ENCODE measurements at places on chromosomes 11 and 22.

- DNase-seq, result peak; percentile 1
Observed at GRCh38 chr11:47714554-47715081, 551 bp downstream of the AGBL2 start.

DNA sequence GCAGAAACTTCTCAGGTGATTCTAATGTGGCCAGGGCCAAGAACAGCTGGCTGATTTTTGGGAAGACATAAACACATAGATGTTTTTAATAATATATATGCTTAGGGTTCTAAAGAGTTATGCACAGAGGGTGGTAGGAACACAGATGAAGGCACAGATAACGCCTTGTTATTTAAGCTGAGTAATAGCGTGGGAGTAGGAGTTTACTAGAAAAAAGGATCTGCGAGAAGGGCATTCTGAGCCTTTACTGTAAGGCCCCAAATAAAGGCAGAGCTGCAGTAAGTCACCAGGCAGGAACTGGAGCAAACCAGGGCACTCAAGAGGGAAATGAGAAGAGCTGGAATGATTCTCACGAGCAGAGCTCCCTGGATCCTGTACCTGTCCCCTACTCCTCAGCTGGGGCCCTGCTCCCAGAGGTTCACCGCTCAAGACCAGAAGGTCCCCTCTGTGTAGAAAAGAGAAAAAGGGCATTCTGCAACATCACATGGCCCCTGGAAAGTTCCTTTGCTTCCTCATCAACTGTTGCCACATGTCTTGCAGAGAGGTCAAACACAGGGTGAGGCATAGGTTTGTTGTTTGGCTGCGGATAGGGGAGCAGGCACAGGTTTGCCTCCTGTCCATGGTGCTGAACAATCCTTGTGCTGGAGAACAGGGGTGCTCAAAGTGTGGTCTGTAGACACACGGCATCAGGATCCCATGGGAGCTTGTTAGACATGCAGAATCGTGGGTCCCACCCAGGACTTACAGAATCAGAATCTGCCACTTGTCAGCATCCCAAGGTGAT lies 125.7 kb downstream of the TENM4 start:
- DNase-seq, result no peak

DNA sequence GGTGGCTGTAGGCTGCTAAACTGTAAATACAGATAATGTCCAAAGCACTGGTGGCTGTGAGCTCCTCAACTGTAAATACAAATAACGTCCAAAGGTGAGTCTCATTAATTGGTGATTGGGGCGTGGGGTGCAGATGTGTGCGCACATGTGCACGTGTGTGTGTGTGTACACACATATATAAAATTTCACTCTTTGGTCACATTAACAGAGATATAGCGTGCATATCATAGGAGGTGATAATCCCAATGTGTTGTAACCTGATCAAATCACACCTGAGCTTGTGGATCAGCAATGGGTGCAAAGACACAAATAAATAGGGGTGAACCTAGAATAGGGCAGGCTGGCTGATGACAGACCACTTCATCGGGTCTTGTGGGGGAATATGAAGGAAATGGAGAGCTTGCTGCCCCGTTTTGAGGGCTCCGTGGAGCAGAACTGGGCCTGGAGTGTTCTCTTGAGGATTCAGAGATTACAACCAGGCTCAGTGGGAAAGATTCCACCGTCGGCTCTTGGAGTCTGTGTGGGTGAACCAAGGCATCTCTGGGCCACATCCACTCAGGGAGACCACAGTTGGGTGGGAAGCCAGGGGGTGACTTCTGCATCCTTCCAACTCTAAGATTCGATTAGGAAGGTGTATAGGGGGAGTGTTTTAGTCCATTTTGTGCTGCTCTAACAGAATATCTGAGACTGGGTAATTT lies 24.9 kb upstream of the OSBPL5 start:
- DNase-seq, result no peak

DNA sequence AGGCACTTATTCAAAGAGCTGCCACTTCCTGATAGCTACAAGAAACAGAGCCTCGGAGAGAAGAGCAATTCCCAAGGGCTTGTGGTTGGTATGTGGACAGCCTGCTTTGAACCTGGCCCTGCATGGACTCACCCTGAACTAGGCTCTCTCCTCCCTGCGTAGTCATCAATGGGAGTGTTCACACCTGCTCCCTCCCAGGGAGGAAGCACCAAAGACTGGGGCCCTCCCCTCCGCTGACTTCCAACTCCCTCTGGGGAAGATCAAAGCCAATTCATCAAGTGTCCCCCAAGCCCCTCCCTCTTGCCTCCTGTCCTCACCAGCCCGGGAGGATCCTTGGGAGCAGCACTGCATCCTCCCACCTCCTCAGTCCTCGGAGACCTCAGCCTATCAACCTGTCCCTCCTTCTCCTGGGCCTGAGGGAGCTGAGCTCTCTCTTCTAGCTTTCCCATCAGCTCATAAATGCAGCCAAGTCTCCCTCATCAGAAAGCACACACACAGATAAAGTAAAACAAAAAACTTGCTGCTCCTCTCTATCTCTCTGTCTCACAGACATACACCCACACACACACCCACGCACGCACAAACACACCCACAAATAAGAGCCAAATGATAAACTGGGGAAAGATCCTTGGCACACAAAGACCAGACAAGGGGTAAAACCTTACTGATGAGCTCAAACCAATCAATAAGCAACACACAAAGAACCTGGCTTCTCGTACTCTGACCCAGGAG lies 3.3 kb downstream of the A4GALT start:
- no peak for DNase-seq

DNA sequence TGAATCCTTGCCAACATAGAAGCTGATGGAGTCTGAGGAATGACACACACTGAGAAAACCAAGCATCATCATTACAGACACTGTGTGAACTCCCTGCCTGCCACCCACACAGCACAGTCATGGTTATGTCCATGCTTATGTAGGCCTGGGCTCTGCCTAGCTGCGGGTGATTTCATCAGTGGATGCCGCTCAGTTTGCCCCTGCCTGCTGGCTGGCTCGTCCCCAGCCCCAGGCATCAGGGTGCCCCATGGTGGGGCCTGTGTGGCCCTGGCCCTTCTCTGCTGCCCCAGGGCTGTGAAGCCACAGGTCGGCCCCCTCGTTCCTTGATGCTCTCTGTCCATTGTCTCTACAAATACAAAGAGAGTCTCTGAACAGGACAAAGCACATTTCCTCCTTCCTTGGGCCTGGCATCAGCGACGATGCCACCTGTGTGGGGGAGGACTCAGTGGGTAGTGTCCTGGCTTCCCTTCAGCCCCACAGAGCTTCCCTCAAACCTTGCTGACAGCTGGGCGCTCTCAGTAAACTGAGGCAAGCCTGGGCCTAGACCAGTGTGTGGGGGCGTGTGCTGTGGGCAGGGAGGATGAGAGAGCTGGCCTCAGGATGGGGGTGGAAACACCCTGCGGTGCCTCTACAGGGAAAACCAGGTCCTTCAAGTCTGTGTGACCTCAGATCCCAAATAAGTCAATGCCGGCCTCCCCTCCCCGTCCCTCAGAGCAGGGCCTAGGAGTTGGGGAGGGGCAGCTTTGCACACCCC lies 20.0 kb upstream of the TUB start:
- no peak for DNase-seq

DNA sequence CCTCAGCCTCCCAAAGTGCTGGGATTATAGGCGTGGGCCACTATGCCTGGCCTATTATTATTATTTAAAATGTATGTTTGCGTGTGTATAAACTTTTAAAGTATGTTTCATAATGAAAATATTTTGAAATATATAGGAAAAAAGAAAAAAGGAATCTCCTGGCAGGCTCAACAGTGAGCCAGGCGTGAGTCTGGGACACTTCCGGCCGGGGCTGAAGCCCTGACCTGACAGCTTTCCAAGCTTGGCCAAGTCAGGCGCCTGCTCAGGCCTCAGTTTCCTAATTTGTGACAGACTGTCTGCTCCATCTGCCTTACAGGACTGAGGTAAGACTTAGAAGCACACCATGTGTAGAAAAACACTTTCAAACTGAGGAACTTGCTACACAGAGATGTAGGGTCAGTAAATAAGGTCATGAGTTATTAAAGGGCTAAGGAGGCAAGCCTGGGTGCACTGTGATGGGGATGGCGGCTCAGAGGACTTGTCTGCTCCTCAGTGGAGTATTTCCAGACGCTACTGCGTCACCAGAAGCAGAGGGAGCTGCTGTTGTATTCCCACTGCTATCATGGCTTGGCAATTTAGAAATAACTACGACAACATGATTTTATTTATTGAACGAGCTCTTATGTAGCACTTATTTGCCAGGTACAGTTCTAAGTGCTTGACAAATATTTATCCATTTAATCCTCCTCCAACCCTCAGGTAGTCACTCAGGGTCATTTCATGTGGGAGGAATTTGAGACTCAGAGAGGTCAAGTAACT lies 100.1 kb downstream of the PRR5L start:
- no peak for DNase-seq

GRCh38 chr22:25475257-25476022 lies 89.0 kb upstream of the GRK3 start:
- no peak for DNase-seq

- DNase-seq, result no peak
Observed at GRCh38 chr22:38177044-38177443, 4.6 kb downstream of the PLA2G6 start.

- DNase-seq, result no peak
Observed at GRCh38 chr11:87141980-87142514, 104.3 kb downstream of the TMEM135 start.
